Cortex of kidney (tissue), 1 donor: ENCODE measurements at places on chromosomes 11 and 22.

DNA sequence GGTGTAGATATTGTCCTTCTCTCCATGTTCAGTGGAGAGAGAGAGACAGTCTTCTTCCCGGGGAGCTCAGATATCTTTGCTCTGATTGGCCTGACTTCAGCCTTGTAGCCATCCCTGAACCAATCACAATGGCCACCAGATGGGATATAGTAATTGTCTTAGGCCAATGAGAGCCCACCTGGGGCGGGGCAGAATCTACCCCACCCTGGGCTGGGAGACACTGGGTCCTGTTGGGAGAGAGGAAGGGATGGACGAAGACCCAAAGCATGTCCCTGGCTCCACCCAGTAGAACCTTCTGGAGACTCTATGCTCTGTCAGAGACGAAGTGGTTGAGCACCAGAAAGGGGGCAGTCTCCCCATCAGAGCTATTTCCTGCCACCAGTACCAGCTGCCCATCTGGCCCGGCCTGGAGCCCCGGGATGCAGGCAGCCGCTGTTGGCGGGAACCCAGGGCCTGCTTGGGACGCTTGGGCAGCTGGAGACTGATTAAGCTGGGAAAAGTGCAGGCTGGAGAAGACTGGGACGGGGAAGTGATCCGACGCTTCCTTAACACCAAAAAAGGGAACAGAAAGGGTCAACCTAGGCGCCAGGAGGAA lies 31.6 kb upstream of the CBX7 start:
- DNase-seq: no peak

DNA sequence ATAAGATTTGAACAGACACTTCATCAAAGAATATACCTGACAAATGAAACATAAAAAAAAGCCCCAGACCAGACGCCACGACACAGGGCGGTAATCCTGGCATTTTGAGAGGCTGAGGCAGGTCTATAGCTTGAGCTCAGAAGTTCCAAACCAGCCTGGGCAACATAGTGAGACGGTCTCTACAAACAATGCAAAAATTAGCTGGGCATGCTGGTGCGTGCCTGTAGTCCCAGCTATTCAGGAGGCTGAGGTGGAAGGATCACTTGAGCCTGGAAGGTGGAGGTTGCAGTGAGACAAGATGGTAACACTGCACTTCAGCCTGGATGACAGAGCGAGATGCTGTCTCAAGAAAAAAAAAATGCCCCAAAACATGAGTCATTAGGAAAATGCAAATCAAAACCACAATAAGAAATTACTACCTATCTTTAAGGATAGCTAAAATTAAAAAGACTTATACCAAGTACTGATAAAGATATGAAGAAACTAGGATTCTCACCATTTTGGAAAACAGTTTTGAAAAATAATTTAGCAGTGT lies 91.7 kb upstream of the GRAMD1B start:
- no peak for DNase-seq

- DNase-seq: no peak
Observed at GRCh38 chr11:69431136-69431535, 50.3 kb upstream of the LINC01488 start.

- DNase-seq: no peak
Observed at GRCh38 chr11:42243385-42243784, 783.9 kb upstream of the LRRC4C start.
